HCT116 (cell line): ENCODE measurements at places on chromosomes 4 and X.

GRCh38 chrX:29721152-29721551 is 494.2 kb upstream of the MAGEB2 start:
- DNase-seq, result no peak

- no peak for DNase-seq
Measured at GRCh38 chr4:2297606-2298531, 36.0 kb upstream of the MXD4 start.

DNA sequence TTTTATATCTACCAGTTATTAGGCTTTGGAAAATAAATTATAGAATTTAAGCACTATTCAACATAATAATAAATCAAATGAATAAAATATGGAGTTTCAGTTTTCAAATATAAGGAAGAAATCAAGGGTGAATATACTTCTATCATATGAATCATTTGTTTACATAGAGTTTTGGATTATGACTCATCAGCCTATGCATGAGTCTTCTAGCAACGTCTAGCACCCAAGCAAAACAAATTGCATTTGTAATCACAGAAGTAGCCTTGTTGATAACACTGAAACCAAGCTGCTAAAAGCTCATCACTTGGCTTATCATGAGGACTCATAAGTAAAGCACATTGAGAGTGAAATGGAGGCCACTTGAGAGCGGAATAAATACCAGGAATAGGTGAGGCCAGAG is 434.6 kb downstream of the PCDH11X start:
- DNase-seq, result no peak

GRCh38 chrX:104428231-104428630 is 137.8 kb upstream of the IL1RAPL2 start:
- no peak for DNase-seq

GRCh38 chr4:149280806-149281205 is 534.8 kb downstream of the IQCM start:
- no peak for DNase-seq

GRCh38 chr4:168955674-168956073 is 54.4 kb downstream of the CBR4 start:
- DNase-seq, result no peak

GRCh38 chrX:23699636-23700194 is 32.4 kb downstream of the PRDX4 start:
- no peak for DNase-seq

DNA sequence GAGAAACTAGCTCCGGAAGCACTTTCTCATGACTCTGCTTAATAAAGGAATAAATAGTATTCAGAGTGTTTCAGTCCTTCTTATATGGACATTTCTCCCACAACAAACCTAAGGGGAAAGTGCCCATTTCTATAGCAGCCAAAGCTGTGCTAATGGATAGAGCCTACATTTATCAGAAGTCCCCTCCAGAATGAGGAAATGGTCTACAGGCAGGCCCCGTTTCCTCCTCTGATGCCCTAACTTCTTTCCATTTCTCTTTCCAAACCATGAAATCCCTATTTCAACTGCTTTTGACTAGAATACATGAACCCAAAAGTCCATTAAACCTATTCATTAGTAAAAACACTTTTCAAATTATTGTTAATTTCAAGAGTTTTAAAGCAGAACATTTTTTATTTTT is 4.5 kb downstream of the ACSL1 start:
- no peak for DNase-seq

GRCh38 chr4:8836664-8837171 is 34.9 kb downstream of the HMX1 start:
- no peak for DNase-seq

GRCh38 chrX:119617517-119618164 is 11.4 kb upstream of the NKRF start:
- DNase-seq, result no peak

- DNase-seq, result no peak
Measured at GRCh38 chr4:77336411-77337142, 179.6 kb downstream of the CCNG2 start.

- DNase-seq, result no peak
Measured at GRCh38 chr4:109014593-109015412, 251.9 kb upstream of the ETNPPL start.

DNA sequence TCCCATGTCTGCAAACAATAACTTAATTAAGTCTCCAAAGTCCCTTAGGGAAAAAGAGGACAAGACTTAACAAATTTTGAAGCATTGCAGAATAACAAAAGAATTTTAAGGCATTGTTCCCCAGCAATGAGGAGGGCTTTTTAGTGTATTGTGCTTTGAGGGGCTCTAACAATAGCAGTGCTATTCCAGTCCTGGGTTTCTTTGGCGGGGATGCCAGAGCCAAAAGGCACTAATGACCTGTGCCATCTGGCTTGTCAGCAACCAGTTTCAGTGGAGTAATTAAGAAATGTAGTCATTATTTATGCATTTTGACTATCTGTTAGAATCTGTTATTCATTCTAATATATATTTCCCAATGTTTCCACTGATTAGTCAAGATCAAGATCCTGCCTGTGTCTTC is 575.4 kb downstream of the SPRY1 start:
- no peak for DNase-seq

DNA sequence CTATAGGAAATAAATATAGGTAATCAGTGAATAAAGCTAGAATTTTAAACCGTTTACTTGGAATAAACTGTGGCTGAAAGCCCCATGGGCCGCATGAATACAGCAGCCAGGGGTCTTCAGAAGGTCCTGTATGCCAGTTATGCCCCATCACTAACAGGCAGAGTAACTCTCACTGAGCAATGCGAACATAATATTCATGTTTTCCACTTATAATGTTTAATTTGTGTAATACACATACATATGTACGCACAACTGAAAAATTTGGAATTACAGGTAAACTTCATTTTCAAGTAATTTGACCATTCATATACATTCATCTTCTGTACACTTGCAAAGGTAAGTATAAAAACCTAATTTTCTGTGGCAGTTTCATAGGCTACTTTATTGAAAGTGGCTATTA is 526.2 kb upstream of the ATOH1 start:
- DNase-seq, result no peak

DNA sequence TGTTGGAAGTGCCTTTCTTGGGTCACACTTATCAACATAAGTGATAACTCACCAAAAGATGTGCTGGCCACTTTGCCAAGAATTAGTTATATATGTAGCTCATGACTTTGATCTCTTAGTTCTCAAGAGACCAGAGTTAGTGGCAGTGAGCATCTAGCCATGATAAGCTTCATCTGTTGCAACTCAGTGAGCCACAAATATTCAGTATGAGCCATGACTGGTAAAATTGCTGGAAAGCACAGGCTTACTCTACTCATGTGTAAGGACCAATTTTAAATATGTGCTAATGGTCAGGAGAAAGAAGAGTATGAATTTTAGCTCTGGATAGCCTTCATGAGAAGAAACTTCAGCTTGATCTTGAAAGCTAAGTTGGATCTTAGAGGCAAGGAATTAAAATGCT is 59.4 kb upstream of the TLL1 start:
- DNase-seq, result no peak

DNA sequence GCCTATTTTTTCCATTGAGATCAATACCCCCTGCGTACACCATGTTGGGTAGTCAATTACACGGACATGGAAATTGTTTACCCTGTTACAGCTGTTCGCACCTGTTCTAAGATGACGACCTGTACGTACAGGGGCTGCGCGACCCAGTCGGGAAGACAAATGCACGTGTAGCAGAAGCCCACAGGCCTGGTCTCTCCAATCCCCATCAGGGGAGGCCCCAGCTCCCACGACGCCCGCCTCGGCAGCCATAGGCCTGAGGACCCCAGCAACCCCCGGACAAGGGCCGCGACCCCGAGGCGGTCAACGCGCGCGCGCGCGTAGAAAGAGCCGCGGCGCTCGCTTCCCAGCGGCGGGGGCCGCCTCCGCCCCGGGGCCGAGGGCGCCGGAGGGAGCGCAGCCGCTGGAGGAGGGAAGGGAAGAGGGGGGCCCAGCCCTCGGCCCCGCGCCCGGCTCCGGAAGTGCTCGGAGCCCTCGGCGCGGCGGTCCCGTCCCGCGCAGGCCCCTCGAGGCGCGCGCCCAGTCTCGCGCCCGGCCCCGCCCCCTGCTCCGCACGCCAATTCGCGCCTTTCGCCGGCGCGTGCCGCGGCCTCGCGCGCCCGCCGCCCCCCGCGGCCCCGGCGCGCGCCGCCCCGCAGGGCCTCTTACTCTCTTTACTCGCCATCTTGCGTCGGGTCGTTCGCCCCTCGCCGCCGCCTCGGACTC is 618 bp downstream of the RBBP7 start:
- DNase-seq, result no peak

GRCh38 chrX:121109986-121110385 is 62.6 kb downstream of the GLUD2 start:
- no peak for DNase-seq

- no peak for DNase-seq
Measured at GRCh38 chrX:30824275-30824674, 64.8 kb downstream of the TAB3 start.

DNA sequence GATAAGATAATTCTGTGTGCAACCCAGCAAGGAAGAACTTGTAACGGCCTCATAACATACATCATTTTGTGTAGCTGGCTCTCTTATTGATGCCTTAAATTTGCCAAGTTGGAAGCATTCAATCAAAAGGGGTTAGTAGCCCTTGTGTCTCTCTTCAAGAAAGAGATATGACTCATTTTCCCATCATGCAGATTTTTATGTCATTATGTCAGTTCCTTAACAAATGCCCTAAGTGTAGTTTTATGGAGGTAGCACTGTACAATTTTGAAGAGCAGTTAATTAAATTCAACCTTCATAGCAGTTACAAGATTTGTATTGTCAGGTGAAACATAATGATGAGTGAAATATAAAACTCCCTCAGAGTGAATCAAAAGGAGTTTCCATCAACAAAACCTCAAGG is 215.6 kb downstream of the GRIA3 start:
- DNase-seq, result no peak

GRCh38 chr4:102717448-102718092 is 43.2 kb downstream of the MANBA start:
- DNase-seq, result no peak

DNA sequence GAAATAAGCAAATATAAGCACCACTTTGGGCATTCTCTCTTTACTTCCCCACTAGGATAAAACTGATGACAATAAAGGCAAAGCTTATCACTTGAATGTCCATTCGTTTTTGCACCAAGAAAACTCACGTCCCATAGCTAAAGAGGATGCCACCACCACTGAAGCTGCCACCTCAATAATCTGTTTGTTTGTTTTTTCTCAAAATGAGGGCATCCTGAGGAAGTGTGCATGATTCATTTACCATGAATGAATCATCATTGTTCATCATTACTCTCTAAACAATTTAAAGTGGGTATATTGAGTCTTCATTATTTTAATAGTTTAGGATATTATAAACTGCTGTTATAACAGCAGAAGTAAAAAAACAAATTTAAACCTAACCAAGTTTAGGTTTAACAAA is 168.2 kb downstream of the DCTD start:
- no peak for DNase-seq

- DNase-seq, result no peak
Measured at GRCh38 chrX:9786798-9787635, 788 bp downstream of the SHROOM2 start.

DNA sequence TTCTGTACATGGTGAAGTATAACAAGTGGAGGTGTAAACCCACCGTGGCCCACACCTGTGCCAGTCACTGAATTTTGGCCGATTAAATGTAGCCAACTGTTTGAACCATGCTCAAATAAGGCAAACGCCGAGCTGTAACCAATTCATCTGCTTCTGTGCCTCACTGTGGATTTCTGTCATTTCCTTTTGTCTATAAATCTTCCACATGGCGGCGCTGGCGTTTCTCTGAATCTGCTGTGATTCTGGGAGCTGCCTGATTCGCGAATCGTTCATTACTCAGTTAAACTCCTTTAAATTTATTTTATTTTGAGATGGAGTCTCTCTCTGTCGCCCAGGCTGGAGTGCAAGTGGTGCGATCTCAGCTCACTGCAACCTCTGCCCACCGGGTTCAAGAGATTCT is 19.2 kb downstream of the SUPT20HL2 start:
- no peak for DNase-seq

- DNase-seq, result no peak
Measured at GRCh38 chr4:39699687-39700409, 1.9 kb downstream of the UBE2K start.

GRCh38 chr4:79201971-79202370 is 123.9 kb downstream of the NAA11 start:
- no peak for DNase-seq

DNA sequence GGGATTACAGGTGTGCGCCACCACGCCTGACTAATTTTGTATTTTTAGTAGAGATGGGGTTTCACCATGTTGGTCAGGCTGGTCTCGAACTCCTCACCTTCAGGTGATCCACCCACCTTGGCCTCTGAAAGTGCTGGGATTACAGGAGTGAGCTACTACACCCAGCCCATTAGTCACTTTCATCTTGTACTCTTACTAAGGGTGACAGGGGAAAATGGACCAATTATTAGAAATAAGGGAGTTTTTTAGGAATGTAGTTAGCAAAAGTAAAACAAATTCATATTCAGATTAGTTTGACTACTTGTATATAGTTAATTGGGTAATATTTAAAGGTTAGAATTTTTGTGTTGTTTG is 26.1 kb downstream of the SMARCA5 start:
- DNase-seq, result no peak

DNA sequence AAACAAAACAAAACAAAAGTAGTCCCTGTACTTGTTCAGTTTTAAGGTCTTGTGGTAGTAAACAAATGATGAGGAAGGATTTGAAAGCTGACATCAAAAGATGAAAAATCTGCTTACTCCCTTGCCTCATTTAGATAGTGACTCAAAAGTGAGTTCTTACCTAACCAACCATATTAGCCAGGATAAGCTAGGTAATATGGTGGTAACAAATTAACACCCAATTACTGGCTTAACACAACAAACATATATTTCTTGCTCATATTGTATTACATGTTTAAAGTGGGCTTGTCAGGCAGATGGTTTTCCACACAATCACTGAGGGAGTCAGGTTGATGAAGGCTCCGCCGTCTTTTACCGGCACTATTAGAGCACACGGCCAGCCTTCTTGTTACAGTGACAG is 189.7 kb downstream of the PPARGC1A start:
- no peak for DNase-seq

DNA sequence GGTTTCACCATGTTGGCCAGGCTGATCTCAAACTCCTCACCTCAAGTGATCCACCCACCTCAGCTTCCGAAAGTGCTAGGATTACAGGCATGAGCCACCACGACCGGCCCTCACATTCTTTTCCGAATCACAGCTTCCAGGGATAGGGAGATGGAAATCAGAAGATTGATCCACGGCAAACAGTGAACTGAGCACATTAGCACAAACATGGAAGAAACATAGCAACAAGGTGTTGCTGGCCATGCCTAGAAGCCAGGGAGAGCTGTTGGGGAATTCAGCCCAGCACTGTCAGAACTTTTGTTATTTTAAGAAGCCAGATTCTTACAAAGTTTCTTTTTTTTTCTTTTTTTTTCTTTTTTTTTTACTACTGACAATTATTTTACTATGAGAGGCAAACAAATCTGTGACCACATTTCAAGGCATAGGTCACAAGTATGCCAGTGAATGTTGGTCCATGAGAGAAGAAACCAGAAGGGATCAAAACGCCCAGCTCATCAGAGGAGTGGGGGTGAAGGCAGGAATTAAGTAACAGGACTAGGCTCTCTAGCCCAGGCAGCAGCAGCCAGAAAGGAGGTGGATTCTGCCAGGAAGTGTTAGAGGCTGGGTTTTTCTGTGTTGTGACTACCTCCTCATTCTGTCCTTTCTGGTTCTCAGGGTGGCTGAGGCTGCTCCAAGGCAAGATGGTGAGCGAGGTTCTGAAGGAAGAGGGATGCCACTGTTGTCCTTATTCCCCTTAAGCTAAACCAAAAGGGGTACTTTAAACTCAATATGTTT is 44.1 kb downstream of the TEC start:
- no peak for DNase-seq
